ENCODE measurements at places on chromosomes 12 and 14.
A peak's percentile ranks its signal among the peaks of the same experiment; 100 is the strongest.

DNA sequence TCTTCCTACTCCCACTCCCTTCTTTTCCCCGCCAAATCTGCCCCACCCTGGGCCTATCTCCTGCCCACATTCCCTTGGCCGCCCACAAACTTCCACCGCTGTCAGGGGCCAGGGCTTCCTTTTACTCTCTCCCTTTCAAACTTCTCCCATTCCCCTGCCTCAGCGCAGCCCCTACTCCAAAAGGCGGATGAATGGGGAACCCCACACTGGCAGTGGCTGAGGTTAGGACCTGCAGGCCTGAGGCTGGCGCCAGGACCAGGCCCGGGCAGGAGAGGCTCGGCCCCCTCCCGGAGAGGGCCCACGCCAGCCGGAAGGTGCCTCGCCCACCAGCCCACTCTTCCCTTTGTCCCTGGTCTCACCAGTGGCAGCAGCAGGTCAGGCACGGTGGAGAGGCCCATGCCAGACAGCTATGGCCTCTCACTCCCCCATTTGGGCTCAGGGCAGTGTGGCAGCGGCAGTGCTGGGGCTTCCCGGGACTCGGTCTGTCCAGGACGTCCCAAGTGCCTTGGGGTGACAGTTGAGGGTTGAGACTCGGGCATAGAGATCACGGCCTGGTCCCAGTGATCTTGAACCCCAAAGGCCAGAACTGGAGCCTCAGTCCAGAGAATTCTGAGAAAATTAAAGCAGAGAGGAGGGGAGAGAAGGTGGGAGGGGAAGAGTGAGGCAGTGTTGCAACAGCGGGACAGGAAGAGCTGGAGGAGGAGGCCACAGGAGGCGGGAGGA, at the start of gene TNFRSF1A:
Gene TNFRSF1A, minus strand, starts transcription at position 660 of the 723 bp plus-strand sequence. Its CDS starts 262 bp downstream, at position 398.
- DNase-seq: no peak

- peak; percentile 69 for DNase-seq
These were observed 80.7 kb downstream of the FOXN3 start for GRCh38 chr14:89336338-89336737.

GRCh38 chr14:90666571-90666970, 149.7 kb downstream of the TTC7B start:
- no peak for DNase-seq

- DNase-seq: no peak
These were observed 396.9 kb downstream of the TMTC2 start for GRCh38 chr12:83083616-83084015.

DNA sequence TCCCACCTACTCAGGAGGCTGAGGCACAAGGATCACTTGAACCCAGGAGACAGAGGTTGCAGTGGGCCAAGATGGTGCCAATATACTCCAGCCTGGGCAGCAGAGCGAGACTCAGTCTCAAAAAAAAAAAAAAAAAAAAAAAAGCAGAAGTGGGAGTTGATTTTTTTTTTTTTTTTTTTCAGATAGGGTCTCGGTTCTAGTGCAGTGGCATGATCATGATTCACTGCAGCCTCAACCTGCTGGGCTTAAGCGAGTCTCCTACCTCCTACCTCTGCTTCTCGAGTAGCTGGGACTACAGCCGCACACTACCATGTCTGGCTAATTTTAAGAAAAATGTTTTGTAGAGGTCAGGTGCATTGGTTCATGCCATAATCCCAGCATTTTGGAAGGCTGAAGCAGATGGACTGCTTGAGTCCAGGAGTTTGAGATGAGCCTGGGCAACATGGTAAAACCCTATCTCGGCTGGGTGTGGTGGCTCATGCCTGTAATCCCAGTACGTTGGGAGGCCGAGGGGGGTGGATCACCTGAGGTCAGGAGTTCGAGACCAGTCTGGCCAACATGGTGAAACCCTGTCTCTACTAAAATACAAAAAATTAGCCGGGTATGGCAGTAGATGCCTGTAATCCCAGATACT, 16.3 kb upstream of the HSP90AA1 start:
- DNase-seq: peak; percentile 63

GRCh38 chr14:53153702-53154112, 584 bp upstream of the DDHD1 start:
- no peak for DNase-seq
